ENCODE measurements at places on chromosomes 7 and 10.

GRCh38 chr10:11261687-11262493 lies 244.2 kb downstream of the CELF2 start:
- H3K4me3 ChIP-seq, result no peak overlapping the region
- DNase-seq, result no peak
- H3K4me1 ChIP-seq, result no peaks in the 10 kb centered on the region
- H3K27me3 ChIP-seq, result no peaks in the 10 kb centered on the region

- no peaks in the 10 kb centered on the region for H3K27me3 ChIP-seq
- DNase-seq, result no peak
- peaks cover 41% of the 10 kb centered on the region for H3K4me1 ChIP-seq
- H3K36me3 ChIP-seq, result peaks cover 17% of the 10 kb centered on the region
- H3K27ac ChIP-seq, result no peak overlapping the region
These were observed 44.9 kb downstream of the GNA12 start for GRCh38 chr7:2799253-2799652.

DNA sequence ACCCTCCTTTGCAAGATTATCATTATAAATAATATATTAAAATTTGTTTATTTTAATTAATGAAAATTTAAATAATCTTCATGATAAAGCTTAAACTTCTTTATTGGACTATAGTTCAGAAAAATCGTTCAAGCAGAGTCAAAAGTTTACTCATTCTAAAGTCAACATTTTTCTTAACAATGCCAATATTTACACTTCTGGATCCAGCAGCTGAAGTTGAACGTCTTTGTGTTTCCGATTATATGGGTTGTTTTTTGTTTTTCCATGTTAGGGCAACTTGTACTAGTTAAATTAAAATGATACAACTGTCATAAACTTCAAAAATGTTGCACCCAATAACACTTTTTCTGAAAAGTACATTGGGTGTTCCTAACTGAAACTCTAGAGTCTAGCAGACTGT lies 43.8 kb downstream of the GRB10 start:
- no peak overlapping the region for H3K4me3 ChIP-seq
- H3K27ac ChIP-seq, result no peak overlapping the region
- no peaks in the 10 kb centered on the region for H3K36me3 ChIP-seq
- H3K4me1 ChIP-seq, result no peaks in the 10 kb centered on the region
- DNase-seq, result no peak
- no peaks in the 10 kb centered on the region for H3K27me3 ChIP-seq

DNA sequence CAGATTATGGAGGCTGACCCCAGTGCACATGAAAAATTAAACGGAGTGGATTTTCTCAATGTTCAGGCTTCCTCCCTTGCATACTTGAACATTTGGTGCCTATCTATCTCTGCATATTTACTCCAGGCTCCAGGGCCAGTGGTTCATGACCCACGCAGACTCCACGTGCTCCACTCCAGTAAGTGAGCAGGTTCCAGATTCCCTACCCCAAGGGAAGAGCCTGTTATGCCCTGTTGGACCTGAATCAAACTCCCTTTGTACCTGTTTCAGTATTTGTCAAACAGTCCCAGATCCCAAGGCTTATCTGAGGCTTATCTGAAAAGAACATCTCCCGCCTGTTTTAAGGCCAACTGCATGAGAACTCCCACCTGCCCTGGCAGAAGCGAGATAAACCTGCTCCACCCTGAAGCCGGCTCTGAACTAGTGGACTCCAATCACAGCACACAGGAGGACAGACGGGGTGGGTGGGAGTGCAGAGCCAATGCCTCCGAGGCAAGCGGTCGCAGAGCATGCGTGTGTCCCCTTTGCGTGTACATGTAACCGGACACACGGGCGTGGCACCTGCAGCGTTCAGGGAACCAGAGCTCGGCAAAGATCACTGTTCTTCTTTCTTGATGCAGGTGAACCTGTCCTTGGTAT lies 2.3 kb upstream of the FUOM start:
- 0 out of 2 replicates have a peak, but pooled peaks cover 2% of the 10 kb centered on the region for H3K27me3 ChIP-seq
- H3K27ac ChIP-seq, result no peak overlapping the region
- no peak for DNase-seq
- H3K4me3 ChIP-seq, result no peak overlapping the region

- H3K27ac ChIP-seq, result no peak overlapping the region
- no peak for DNase-seq
- H3K36me3 ChIP-seq, result no peaks in the 10 kb centered on the region
- no peaks in the 10 kb centered on the region for H3K27me3 ChIP-seq
- no peak overlapping the region for H3K4me3 ChIP-seq
These were observed 73.3 kb downstream of the CHST15 start for GRCh38 chr10:124019886-124020797.

DNA sequence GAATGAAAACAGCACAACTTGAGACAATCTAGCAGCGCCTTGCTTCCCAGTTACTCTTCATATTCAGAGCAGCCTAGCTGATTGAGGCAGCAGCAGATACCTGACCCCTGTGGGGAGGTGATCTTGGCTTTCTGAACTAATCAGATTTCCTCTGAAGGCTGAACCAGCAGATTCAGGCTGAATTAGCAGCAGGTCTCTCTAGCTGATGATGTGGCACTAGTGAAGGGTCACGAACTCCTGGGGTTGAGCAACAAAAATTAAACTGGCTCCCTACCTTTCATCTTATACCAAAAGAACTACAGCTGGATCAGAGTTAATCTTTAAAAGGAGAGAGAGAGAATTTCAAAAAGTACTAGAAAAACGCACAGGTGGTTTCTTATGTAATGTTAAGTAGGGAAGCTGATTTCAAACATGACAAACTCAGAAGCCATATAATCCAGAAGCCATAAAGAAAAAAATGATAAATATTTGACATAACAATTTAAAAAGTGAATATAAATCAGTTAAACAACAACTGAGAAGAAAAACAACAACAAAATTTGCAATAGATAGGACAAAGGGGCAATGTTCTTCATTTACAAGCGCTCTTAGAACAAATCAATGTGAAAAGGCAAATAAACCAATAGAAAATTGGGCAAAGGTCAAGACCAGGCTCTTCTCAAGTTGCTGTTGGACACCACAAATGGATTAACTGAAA lies 13.5 kb downstream of the SLC25A13 start:
- H3K36me3 ChIP-seq, result no peaks in the 10 kb centered on the region
- no peak overlapping the region for H3K4me3 ChIP-seq
- no peak for DNase-seq
- H3K4me1 ChIP-seq, result peaks cover 13% of the 10 kb centered on the region
- H3K27me3 ChIP-seq, result no peaks in the 10 kb centered on the region

DNA sequence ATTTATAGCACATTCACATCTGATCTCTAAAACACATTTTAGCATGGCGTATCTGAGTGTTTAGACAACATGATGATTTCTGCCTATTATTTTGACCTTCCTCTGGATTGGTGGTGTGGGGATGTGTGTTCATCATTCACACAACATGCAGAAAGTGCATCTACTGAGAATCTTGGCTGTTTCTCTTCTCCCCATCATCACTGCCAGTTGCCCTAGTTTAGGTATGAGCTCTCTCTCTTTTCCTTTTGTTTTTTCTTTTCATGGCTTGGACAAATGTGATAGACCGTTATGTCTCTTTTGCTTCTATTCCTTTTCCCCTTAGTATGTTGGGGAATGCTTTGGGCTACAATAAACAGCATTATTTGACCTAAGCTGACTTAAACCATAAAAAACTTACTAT lies 239.2 kb upstream of the FZD8 start:
- no peaks in the 10 kb centered on the region for H3K36me3 ChIP-seq
- peaks cover 3% of the 10 kb centered on the region for H3K4me1 ChIP-seq
- DNase-seq, result no peak
- H3K27ac ChIP-seq, result no peak overlapping the region
- no peak overlapping the region for H3K4me3 ChIP-seq
- no peaks in the 10 kb centered on the region for H3K27me3 ChIP-seq
